ENCODE measurements at places on chromosomes 11 and 22. TPM values are rescaled to one million over a fixed set of nuclear protein-coding genes. Genes with fewer than 3 reads are reported as not detected.

The APOA5 gene
- total RNA-seq = not detected

The FGF3 gene
- not detected for total RNA-seq

The MGAT3 gene
- 2.1 TPM for total RNA-seq

The UBE4A gene
- 21.4 TPM for total RNA-seq

The HTR3A gene
- total RNA-seq = not detected

The KIAA1671 gene
- total RNA-seq = 11.5 TPM

The CCDC179 gene
- total RNA-seq = not detected

The XRCC6 gene
- 287 TPM for total RNA-seq

The LRRC74B gene
- total RNA-seq = not detected

The LMO2 gene
- total RNA-seq = 16.7 TPM

The STIM1 gene
- total RNA-seq = 54.8 TPM

The CLTCL1 gene
- total RNA-seq = 33.4 TPM

The B4GALNT4 gene
- total RNA-seq = 5.2 TPM

The ACAT1 gene
- 112 TPM for total RNA-seq

The MICAL2 gene
- 35.5 TPM for total RNA-seq

The PHLDA2 gene
- not detected for total RNA-seq

The ENTHD1 gene
- total RNA-seq = not detected

The OVCH2 gene
- not detected for total RNA-seq

The GSTT2B gene
- total RNA-seq = 4.7 TPM
